Ascending aorta (tissue), 2 donors: ENCODE measurements at places on chromosomes 2 and 18.

DNA sequence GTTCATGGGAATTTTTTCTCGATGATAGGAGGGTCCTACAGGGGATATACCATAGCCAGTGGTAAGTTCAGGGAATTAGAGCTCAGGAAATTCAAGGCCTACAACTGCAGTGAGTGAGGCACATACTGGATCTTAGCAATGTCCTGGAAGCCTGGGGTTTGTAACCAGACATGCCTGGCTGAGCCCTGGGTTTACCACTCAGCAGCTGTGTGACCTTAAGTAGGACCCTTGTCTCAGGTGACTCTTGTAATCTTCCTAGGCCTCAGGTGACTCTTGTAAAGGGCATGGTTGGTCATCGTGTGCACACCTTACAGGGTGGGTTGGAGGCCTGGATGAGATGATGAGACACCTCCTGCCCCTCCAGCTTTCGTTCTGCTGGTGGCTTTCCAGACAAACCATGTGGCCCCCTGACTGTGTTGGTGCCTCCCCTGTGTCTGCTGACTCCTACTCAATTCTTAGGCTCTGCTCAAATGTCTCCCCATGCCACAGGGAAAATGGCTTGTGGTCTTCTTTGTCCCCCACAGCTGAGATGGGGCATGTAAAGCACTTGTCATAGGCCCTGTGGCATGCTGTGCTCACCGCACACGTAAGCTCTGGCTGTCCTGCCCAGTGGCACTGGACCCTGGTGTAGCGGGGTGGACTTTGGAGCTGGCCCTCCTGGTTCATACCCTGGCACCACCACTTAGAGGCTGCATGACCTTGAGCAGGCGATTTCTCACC is 94.1 kb downstream of the FHOD3 start:
- H3K36me3 ChIP-seq: no peaks in the 10 kb centered on the region
- no peaks in the 10 kb centered on the region for H3K27me3 ChIP-seq
- H3K4me3 ChIP-seq: no peak overlapping the region
- no peak for DNase-seq
- peak overlapping the region; percentile 73 for H3K27ac ChIP-seq

DNA sequence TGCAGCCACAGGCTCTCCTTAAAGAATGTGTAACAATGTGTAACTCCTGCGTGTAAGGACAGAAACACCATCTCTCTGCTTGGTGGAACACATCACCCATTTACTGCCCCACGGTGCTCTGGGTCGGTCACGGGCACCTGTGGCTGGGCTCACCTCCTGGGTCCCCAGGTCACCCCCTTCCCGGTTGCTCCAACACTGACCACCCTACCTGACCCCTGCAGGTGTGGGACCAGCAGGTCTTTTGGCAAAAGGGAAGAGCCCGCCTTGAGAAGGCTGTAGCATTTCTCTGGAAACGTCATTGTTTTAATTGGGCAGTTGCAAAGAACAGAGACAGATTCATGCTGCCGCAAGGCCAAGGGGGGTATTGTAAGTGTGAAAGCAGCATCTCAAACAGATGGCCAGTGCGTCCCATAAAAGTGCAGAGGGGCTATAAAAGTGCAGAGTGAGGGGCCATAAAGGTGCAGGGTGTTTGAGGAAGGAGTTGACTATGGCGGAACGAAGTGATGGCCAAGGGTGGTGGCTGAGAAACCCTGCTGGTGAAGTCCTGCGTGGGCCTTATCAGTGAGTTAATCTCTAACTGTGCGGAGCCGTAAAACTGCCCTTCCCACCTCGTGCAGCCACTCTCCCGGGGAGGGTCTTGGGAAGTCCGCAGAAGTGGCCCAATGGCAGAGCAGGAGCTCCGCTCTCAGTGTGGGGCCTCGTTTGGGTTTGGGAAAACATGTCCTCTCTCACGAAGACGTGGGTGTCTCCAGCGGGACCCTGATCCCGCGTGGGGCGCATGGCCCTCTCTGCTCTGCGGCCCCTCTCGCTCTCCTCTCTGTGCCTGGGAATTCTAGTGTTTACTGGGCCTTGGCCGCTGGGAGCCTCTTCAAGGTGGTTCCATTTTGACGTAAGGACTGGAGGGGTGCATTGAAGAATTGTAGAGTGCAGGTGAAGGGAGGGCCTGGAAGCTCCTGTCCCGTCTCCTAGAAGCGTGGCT is 13.7 kb upstream of the NEU4 start:
- no peaks in the 10 kb centered on the region for H3K36me3 ChIP-seq
- no peaks in the 10 kb centered on the region for H3K4me1 ChIP-seq
- no peak overlapping the region for H3K4me3 ChIP-seq
- no peak for DNase-seq
- H3K27me3 ChIP-seq: no peaks in the 10 kb centered on the region

GRCh38 chr18:3440341-3440740 is 9.6 kb upstream of the TGIF1 start:
- DNase-seq: no peak
- H3K4me1 ChIP-seq: no peaks in the 10 kb centered on the region
- no peak overlapping the region for H3K4me3 ChIP-seq

DNA sequence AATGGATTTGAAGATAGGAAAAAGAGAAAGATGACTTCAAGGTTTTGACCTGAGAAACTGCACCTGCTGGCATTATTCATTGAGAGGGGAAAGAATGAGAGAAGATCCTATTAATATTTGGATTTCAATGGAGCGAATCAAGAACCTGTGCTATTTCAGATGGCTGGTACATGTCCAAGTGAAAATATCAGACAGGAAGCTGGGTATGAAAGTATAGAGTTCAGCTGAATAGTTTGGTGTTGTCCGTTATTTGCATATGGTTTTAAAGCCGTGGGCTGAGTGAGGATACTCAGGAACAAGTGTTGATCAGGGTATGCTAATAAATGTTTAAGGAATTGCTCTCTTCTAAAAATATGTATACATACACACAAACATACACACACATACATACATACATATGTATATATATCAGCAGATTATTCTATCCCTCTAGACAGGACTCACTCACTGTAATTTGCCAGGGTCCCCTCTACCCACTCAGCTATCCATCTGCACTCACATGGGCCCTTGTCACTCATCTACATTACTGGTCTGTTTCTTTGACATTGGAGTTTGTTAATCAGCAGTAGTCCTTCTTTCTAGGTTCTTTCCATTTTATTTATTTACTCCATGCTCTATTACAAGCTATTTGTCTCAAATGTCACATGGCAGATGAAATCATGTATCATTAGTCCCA is 33.9 kb upstream of the IKZF2 start:
- H3K36me3 ChIP-seq: no peaks in the 10 kb centered on the region
- H3K4me3 ChIP-seq: no peak overlapping the region
- no peak overlapping the region for H3K27ac ChIP-seq

GRCh38 chr2:127525691-127526131 is 578 bp downstream of the IWS1 start:
- H3K4me3 ChIP-seq: peak overlapping the region; percentile 84
- no peaks in the 10 kb centered on the region for H3K4me1 ChIP-seq
- DNase-seq: no peak
- H3K27me3 ChIP-seq: no peaks in the 10 kb centered on the region
- peak overlapping the region; percentile 95 for H3K27ac ChIP-seq
- H3K36me3 ChIP-seq: no peaks in the 10 kb centered on the region

DNA sequence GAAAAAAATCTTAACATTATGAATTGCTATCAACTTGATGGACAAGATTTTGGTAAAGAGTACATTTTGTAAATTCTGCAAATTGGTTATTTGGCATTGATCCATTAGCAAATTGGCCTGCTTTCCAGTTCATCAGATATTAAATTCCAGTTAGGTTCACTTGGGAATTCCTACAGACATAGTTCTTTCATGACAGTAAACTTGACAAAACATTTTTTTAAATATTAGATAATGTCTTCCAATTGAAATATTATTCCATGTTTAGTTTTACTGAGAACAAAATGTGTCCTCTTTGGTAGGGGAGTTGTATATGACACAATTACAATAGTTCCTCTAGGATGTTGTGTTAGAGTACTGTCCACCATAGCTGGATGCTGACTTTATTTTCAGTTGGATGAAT is 141.9 kb downstream of the LCLAT1 start:
- H3K27me3 ChIP-seq: no peaks in the 10 kb centered on the region
- H3K36me3 ChIP-seq: no peaks in the 10 kb centered on the region
- peaks cover 12% of the 10 kb centered on the region for H3K4me1 ChIP-seq
- no peak overlapping the region for H3K4me3 ChIP-seq
- H3K27ac ChIP-seq: no peak overlapping the region

- no peaks in the 10 kb centered on the region for H3K36me3 ChIP-seq
- no peak overlapping the region for H3K4me3 ChIP-seq
- no peak overlapping the region for H3K27ac ChIP-seq
Measured at GRCh38 chr18:78728784-78729467, 250.7 kb upstream of the SALL3 start.
